ENCODE measurements at places on chromosomes 5 and 9. TPM values are rescaled to one million over a fixed set of nuclear protein-coding genes. Genes with fewer than 3 reads are reported as not detected.

ARID3C gene
- total RNA-seq, result not detected

FAM221B gene
- total RNA-seq, result not detected

PCDHGC5 gene
- total RNA-seq, result 4.7 TPM

TRPM3 gene
- total RNA-seq, result 22.1 TPM

ARL14EPL gene
- total RNA-seq, result not detected

PROP1 gene
- not detected for total RNA-seq

LRRC19 gene
- under 0.01 TPM for total RNA-seq

EQTN gene
- 1.2 TPM for total RNA-seq

SHISAL2B gene
- total RNA-seq, result 0.49 TPM

RGS7BP gene
- total RNA-seq, result 7.6 TPM

FANCC gene
- 9.3 TPM for total RNA-seq

Measured in temporal lobe (tissue), 4 donors.